ENCODE measurements at places on chromosomes 6 and 20.

DNA sequence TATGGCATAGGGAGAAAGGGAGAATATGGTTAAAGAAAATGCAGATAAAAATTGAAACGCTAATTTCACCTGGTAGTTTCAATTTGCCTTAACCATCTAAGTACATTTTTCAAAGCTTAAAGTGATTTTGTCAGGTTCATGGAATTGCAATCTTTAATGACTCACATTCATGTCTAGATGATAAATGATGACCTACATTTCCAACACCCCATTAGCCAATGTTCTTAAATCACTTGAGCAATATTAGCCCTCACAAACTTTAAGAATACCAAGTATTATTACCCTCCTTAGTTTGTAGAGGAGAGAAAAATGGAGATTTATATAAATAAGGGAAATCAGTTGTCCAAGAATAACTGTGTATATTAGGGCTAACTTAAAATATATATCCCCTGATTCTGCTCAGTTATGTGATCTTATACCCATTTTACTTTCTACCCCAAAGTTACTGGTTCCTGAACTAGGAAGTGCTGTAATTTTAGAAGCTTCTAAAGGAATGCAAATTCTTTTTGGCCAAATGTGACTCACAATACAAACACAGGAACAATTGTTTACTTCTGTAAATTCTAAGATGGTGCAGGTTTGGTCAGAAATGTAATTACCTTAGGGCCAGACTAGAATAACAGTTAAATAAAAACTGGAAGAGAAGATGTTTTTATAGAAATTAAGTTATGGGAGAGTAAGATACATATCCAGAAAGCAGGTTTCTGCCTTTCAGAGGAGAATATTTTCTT, 34.5 kb downstream of the TPBG start:
- DNase-seq: no peak

DNA sequence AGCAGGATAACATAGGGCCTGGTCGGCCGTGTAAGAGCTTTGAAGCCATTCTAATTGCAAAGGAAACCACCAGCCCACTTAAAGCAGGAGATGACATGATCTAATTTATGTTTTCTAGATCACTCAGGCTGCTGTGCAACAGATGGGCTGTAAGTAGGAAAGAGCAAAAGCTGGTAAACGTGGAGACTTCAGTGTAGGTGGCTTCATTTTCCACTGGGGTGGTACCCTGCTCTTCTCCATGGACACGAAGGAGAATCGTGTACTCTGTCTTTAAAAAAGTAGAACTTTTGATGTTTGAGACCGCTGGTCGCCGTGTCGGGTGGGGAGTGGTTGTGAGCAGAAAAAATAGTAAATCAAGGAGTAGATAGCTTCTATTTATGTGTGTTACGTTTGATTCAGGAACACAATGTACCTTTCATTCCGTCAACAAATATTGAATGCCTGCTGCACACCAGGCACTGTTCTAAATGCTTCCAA, 6.4 kb downstream of the CASS4 start:
- no peak for DNase-seq

GRCh38 chr6:168605964-168606363, 165.0 kb downstream of the SMOC2 start:
- DNase-seq: no peak

DNA sequence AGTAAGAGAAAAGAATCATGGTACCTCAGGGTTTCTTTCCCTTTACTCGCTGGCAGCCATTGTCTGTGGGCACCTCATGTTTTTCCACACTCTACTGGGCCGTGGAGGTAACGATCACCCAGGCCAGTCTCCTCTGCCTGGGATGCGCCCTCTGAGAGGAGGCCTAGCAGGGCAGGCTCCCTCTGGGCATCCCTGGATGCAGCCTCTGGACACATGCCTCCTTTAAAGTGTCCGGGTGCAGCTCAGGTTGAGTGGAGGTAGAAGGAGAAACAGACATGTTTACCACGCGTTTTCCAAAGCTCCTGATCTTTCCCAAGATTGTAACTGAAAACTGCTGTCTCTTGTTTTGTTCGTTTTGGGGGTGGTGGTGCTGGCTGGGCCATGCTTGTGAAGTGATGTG, 13.8 kb upstream of the NPEPL1 start:
- no peak for DNase-seq

GRCh38 chr20:24721891-24722568, 227.0 kb upstream of the CST7 start:
- peak; percentile 19 for DNase-seq

- no peak for DNase-seq
Observed at GRCh38 chr20:58463256-58463655, 51.9 kb downstream of the APCDD1L start.

- DNase-seq: no peak
Observed at GRCh38 chr6:44064089-44064947, 62.9 kb downstream of the MRPL14 start.

DNA sequence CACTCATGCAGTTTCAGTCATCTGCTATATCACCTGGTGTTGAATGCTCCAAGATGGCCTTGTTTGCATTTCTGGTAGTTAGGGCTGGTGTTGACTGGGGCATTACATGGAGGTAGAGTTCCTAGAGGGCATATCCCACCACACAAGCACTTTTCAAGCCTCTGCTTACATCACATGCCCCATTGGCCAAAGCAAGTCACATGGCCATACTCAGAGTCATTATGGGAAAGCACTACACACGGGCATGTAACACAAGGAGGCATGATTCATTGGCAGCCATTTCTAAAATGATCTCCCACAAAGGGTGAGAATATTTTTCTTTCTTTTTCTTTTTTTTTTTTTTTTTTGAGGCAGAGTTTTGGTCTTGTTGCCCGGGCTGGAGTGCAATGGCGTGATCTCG, 73.2 kb downstream of the TRMT6 start:
- DNase-seq: no peak

- no peak for DNase-seq
Observed at GRCh38 chr6:53203483-53203882, 54.8 kb upstream of the GCM1 start.

GRCh38 chr20:32391003-32391402, 32.9 kb downstream of the ASXL1 start:
- DNase-seq: no peak

DNA sequence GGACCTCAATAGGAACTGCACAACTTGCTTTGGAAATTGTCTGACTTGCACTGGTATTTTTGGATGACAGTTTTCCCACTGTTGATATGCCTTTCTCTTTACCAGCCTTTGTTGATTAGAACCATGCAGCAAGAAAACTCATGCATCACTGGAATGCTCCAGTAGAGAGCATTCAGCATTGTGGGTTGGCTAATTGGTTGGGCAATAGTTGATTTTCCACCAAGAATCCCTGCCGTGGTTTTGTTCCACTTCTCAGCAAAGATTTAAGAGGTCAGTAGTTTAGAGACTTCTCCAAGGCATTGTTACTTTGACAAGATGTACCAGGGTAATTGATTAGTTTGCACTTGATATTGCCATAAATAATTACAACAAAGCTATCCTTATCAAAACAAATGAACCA, 260.0 kb downstream of the DHX35 start:
- no peak for DNase-seq

DNA sequence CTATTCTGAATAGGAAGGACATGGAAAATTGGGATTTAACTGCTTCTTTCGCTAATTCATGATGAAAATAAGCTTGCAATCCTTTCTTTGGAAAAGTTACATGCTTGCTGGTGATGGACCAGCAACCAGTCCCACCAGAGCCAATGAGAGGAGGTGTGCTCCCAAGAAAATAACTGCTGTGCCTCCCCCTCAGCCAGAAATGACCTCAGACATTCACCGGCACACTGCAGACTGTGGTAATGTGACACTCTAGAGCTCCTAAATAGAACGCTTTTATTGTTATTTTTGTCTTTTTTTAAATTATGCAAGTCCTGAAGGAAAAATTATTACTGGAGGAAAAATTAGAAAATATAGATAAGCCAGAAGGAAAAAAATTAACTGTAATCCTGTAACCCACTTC, 2.6 kb downstream of the PYGB start:
- DNase-seq: no peak

- no peak for DNase-seq
Observed at GRCh38 chr6:132061381-132061780, 110.2 kb upstream of the CCN2 start.

DNA sequence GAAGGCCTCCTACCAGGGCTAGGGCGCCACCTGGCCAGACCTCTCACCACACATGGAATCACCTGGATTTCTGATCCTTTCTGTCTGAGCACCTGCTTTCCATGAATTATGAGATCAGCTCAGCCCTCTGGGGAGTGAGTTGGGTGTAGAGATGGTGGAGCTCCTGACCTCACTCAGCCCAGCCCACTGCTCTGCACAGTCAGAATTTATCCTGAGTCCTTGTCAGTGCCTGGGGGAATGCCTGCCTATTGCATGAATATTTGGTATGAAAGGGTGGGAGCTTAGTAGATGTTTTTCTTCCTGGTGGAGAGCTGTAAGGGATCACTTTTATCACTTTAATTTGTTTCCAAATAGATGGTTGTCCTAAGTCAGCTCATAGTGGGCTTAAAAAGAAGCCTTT, 47.5 kb downstream of the DTD1 start:
- DNase-seq: no peak

DNA sequence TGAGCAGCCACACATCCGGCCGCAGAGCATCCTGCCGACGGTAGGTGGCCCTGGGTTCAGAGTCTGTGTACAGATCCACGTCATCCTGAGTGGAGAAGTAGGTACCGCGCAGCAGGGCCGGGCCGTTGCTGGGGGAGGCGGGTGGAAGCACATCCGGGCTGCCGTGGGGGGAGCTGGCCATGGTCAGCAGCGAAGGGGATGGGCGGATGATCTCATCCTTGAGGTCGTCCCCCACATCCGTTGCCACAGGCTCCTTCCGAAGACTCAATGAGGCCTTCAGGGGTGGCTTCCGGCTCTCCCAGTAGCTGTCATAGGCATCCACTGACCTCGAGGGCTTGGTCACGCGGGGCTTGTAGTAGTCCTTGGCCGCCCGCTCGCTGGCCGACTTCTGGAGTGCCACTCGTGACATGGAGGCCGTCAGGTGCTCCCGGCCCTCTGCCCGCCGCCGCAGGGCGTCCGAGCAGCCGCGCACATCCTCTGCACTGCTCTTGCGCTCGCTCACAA, 9.2 kb downstream of the SPATA2 start:
- DNase-seq: no peak

DNA sequence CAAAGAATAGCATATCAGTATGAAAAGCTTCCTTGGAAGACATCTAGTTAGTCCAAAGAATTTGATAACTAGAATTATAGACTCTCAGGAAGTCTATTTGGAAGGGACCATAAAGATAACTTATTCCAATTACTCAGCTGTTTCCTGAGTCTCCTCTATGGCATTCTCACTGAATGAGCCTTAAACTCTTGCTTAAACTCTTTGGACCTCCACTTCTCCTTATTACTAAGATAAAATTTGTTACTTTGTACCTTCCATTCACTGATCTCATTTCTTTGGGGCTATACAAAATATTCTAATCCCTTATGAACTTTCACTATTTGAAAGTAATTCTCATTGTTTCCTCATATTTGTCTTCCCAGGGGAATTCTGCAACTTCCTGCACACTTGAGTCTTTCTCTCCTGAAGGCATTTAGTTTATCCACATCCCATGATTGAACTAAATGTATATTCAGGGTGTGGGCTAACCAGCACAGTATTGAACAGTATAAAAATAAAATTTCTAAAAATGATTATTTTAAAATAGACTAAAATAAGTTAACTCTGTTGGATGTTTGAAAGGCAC, 67.1 kb upstream of the NOTCH4 start:
- no peak for DNase-seq

- peak; percentile 63 for DNase-seq
Observed at GRCh38 chr20:46681032-46681854, 8.0 kb downstream of the TP53RK start.

DNA sequence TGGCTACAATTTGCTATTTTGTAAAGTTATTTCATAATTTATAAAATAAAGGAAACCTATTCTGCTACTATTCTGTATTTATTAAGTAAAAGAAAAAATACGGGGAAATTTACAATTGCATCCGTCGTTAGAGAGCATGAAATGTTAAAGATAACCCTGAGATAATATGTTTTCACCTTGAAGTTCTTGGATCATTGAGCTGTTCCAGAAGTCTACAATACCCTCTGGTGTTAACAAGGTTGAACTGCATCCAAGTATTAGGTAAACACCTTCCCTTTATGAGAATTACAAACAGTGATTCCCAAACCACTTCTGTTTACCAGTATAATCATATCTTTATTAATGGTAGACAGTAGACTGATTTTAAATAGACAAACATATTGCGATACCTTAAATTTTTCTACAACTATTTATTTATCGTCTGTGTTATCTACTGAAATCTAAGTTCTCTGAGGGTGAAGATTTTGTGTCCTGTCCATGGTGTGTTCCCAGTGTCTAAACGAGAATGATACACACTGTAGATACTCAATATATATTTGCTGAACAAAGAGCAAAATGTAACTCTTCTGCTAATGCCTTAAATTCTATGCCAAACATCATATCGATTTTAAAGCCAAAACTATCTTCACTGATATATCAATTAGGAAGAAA, 28.2 kb downstream of the TBC1D32 start:
- DNase-seq: peak; percentile 59

Data from NCI-H1105 treated with DMSO at 0.1 percent for 48 hours (cell line).